NCI-H1436 treated with DMSO at 0.1 percent for 48 hours (cell line): ENCODE measurements at places on chromosomes 7 and 10.

GRCh38 chr10:32077896-32078485 is 21.8 kb upstream of the KIF5B start:
- no peak for DNase-seq

DNA sequence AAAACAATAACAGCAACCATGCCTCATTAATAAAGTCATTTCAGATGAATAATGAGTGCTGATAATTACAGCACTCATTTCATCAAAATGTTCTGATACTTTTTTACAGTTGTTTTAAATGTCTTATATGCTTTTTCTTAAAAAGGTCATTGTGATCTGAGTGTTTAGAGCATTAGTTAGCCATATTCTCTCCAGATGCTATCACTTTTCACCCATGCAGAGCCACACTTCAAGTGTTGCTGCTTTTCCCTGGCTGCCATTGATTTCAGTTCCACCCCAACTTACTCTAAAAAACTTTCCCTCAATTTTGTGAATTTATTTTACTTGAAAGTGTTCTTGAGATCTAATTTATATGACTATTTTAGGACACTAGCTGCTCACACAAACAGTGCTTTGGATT is 41.8 kb downstream of the NUP205 start:
- DNase-seq, result no peak

- no peak for DNase-seq
These were observed 123.7 kb upstream of the FAM3C start for GRCh38 chr7:121519548-121520521.

GRCh38 chr7:50142425-50143017 is 49.5 kb upstream of the ZPBP start:
- DNase-seq, result no peak

DNA sequence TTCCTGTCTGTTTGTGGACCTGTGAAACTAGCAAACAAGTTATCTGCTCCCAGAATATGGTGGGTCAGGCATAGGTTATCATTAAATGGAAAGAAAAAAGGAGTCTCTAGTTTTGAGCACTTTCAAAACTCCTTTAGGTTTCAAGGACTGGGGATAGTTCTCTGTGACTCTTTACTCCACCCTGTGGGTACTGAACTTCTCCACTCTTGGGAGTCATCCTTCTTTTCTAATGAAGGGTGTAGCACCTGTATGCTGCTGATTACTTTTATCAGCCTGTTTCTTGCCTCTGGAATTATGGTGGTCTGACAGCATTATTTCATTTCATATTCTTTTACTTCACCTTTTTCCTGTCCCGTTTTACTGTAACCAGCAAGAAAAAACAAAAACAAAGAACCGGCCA is 6.7 kb downstream of the GNAI1 start:
- DNase-seq, result no peak

- no peak for DNase-seq
These were observed 20.0 kb downstream of the LOXL4 start for GRCh38 chr10:98248018-98248417.

GRCh38 chr7:69738396-69738951 is 140.2 kb downstream of the AUTS2 start:
- DNase-seq, result peak; percentile 23
